ENCODE measurements at places on chromosomes 11 and 22. TPM values are rescaled to one million over a fixed set of nuclear protein-coding genes. Genes with fewer than 3 reads are reported as not detected.

MB gene
- total RNA-seq: not detected

UBQLN3 gene
- not detected for total RNA-seq

NCAM1 gene
- total RNA-seq: not detected

RFPL1 gene
- total RNA-seq: not detected

SUN2 gene
- 134 TPM for total RNA-seq

SHANK2 gene
- total RNA-seq: not detected

MPPED1 gene
- total RNA-seq: not detected

DRICH1 gene
- not detected for total RNA-seq

MPZL2 gene
- 82.5 TPM for total RNA-seq

SMC1B gene
- total RNA-seq: not detected

FADS1 gene
- 75.5 TPM for total RNA-seq

ACR gene
- total RNA-seq: not detected

FGF3 gene
- total RNA-seq: not detected

DTX4 gene
- total RNA-seq: under 0.01 TPM

ANO9 gene
- total RNA-seq: not detected

SMTNL1 gene
- total RNA-seq: not detected

BEST1 gene
- total RNA-seq: under 0.01 TPM

GTPBP1 gene
- 31.0 TPM for total RNA-seq

LRRC55 gene
- total RNA-seq: not detected

LGALS12 gene
- not detected for total RNA-seq

CKAP5 gene
- total RNA-seq: 74.0 TPM

APOA1 gene
- total RNA-seq: not detected

APOA4 gene
- not detected for total RNA-seq

KRTAP5-10 gene
- total RNA-seq: not detected

All from epithelial cell of umbilical artery (primary cell).